K562 (cell line): ENCODE measurements at places on chromosomes 13 and 19.
A peak's percentile ranks its signal among the peaks of the same experiment; 100 is the strongest.

DNA sequence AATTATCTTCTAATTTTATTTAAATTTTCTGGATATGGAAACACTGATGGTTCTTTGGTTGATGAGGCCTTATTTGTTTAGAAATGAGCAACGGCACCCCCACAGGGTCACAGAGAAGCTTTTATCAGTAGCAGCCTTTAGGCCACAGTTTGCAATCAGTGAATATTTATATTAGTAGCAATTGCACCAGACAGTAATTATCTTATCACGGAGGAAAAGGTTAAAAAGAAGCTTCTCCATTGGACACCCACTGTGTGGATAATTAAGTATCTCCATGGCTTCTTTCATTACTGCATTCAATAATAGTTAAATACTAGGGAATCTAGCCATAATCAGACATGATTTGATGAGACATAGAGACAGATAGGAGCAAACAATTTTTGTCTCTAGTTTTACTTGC is 2099.2 kb upstream of the PCDH20 start:
- no peaks in the 10 kb centered on the region for H3K27me3 ChIP-seq
- no peak for DNase-seq
- no peaks in the 10 kb centered on the region for H3K4me1 ChIP-seq
- H3K4me3 ChIP-seq = no peak overlapping the region
- H3K27ac ChIP-seq = no peak overlapping the region

GRCh38 chr13:85436029-85436428 is 363.2 kb downstream of the SLITRK6 start:
- H3K4me1 ChIP-seq = no peaks in the 10 kb centered on the region
- no peak overlapping the region for H3K27ac ChIP-seq
- no peaks in the 10 kb centered on the region for H3K27me3 ChIP-seq
- no peaks in the 10 kb centered on the region for H3K36me3 ChIP-seq
- no peak overlapping the region for H3K4me3 ChIP-seq
- DNase-seq = no peak

GRCh38 chr13:37795326-37795725 is 74.2 kb downstream of the TRPC4 start:
- no peaks in the 10 kb centered on the region for H3K36me3 ChIP-seq
- H3K27ac ChIP-seq = no peak overlapping the region
- no peaks in the 10 kb centered on the region for H3K27me3 ChIP-seq
- no peak overlapping the region for H3K4me3 ChIP-seq
- no peaks in the 10 kb centered on the region for H3K4me1 ChIP-seq
- no peak for DNase-seq

DNA sequence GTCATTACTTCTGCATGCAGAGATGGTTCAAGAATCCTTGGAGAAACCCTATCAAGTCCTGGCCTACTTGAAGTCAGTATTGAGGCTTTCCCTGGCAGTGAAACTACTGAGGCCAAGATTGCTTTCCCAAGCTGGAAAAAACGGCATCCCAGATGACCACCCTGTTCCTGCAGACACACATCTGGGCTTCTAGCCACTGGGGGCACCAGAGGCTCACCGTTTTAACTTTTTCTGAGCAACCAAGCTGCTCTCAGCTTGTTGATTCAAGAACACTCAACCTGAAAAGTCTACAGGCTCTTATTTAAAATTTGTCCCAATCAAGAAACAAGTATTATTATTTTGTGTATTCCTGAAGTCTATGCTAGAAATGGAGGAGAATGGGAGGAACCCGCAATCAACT is 66.6 kb downstream of the SPRYD7 start:
- DNase-seq = peak; percentile 23
- no peak overlapping the region for H3K4me3 ChIP-seq
- no peaks in the 10 kb centered on the region for H3K4me1 ChIP-seq
- H3K27ac ChIP-seq = no peak overlapping the region

DNA sequence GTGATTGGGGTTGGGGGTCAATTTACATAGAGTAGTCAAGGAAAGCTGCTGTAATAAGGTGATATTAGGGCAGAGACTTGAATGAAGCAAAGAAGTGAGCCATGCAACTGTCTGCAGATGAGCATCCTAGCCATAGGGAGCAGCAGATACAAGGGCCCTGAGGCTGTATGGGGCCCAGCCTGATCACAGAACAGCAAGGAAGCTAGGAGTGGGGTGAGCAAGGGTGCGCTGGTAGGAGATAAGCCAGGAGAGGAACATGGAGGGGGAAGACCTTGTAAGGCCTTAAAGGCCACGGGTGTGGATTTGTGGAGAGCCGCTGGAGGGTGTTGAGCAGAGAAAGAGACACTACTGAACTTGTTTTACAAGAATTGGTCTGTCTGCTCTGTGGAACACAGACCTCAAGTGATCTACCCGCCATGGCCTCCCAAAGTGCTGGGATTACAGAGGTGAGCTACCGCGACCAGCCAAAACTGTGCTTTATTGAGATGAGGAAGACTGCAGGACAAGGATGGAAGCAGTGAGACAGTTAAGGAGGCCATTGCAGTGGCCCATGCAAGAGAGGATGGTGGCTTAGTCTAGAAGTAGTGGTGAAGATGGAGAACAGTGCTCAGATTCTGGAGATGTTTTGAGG is 93.0 kb downstream of the ZAR1L start:
- H3K27me3 ChIP-seq = no peaks in the 10 kb centered on the region
- H3K27ac ChIP-seq = no peak overlapping the region
- no peak for DNase-seq
